SHP77 (cell line): ENCODE measurements at places on chromosomes 6 and 20.
A peak's percentile ranks its signal among the peaks of the same experiment; 100 is the strongest.

GRCh38 chr20:49559411-49560081 lies 8.4 kb downstream of the PTGIS start:
- DNase-seq: no peak

DNA sequence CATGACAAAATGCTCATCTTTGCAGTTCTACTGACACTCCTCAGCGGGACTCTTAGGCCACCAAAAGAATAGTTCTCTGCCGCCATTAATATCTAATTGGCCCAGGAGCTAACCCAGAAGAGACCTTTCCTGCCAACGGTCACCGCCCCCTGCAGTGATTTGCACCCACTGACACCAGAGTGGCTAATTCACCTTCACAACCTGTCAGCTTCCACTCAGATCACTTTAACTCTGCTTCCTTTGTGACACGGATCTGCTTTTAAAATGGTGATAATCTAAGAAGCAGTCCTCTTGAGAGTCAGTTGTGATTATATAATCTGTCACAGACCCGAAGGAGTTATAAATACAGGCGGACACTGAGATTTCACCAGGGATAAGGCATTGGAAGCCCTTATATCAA lies 172.8 kb downstream of the FRK start:
- no peak for DNase-seq

- DNase-seq: no peak
These were observed 42.2 kb downstream of the VSTM2L start for GRCh38 chr20:37945091-37945547.

DNA sequence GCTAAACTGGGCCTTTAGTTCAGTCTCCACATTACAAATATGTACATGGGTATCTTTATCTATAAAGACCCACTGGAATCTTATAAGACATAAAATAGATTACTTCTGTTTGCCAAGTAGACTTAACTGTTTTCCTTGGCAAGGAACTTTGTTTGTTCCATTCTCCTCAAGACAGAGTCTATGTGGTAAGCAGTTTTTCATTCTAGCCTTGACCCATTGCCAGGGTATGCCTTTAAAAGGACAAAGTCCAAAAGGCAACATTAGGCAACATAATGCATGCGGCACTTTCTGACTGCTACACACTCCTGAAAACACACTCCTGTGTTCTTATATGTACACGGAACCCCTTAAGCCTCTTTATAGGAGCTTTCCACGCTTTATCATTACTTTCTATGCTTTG lies 20.4 kb downstream of the VNN1 start:
- no peak for DNase-seq

DNA sequence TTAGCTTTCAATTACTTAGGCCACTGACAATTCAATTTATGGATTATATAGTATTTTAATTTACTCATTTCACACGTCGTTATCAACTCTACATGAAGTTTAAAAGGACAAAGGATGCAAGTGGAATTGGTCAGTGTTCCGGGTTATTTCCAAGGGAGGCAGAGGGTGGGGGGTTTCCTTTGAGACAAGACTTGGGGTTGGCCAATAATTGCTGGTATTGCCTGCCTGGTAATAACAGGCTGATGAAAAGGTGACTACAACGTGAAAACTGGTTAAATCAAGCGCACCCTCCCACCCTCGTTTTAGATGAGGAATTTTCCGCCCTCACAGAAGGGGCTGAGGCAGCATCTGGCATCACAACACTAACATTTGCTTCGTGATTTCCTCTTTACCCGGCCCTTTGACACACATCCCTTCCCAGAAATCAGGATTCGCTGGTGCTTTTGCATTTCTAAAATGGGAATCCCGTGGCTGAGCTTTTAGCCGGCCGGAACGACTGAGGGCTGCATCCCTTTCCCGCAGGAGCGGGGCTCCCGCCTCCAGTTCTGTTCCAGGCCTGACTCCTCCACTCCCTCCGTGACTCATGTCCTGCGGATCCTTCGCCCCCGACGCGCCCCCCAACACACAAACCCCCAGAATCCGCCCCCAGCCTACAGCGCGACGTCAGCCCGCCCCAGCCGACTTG lies 999 bp upstream of the PIM1 start:
- DNase-seq: peak; percentile 47

DNA sequence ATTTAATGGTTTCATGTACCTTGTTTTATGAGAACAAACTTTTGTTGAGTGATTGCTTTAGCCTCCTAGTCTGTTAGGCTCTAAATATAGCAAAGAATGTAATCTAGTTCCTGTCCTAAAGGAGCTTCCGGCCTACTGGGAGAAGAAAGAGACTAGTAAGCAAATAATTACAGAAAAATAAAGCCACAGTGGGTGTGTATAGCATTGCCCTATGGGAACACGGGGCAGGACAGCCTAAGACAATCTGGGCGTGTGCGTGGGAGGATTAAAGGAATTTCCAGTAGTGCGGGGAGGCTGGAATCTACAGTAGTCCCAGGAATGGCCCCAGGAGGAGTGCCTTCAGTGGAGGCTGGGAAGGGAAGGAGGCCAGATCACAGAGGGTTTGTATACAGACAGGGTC lies 98.1 kb upstream of the AKAP12 start:
- DNase-seq: no peak

DNA sequence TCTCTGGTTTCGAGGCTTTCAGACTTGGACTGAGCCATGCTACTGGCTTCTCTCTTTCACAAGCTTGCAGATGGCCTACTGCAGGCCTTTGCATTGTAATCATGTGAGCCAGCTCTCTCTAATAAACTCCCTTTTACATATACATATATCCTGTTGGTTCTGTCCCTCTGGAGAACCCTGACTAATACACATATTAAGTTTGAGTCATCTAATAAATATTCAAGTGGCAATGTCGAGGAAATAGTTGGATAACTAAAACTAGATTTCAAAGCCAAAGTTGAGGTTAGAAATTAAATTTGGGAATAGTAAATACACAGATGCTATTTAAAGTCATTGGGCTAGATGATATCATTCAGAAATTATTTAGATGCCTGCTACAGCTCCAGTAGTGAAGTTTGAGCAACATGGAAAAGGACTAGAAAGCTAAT lies 1343.4 kb downstream of the GRIK2 start:
- no peak for DNase-seq

- DNase-seq: no peak
These were observed 11.7 kb upstream of the NT5DC1 start for GRCh38 chr6:116088946-116089345.

DNA sequence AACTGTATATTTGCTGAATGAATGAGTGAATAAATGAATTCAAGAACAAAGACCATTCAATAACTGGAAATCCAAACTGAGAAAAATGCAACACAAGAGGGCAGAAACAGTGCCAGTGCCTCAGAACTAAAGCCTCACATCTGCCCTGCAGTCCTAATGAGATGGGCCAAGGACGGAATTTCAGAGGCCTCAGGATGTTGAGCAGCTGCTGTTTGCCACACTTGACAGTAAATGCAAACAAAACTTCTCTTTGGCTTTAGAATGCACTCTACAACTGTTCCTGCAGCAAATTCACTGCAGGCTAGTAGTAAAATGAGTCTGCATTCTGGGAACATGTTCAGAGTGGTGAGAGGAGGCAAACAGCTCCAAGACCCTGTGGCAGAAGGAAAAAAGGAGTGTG lies 177.6 kb upstream of the LRFN2 start:
- DNase-seq: peak; percentile 42

DNA sequence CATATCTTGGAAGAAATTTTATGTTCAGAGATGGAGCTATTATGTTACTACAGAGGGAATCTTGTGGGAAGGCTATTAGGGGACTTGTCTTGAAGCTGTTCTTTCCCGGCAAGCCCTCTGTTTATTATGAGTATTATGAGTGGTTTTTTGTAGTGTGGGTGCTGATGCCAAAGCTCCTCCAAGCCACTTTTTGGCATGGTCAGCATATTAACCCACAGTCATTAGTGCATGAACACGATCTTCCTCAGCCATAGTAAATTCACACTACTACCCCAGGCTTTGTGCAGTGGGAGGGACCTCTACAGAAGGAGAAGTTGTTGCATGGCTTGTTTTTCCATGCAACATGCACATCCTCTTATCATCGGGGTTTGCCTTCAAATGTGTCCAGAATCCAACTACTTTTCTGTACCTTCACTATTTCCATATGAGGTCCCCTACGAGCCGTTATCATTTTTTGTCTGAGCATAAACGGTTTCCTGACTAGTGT lies 6.5 kb upstream of the BMP6 start:
- no peak for DNase-seq

DNA sequence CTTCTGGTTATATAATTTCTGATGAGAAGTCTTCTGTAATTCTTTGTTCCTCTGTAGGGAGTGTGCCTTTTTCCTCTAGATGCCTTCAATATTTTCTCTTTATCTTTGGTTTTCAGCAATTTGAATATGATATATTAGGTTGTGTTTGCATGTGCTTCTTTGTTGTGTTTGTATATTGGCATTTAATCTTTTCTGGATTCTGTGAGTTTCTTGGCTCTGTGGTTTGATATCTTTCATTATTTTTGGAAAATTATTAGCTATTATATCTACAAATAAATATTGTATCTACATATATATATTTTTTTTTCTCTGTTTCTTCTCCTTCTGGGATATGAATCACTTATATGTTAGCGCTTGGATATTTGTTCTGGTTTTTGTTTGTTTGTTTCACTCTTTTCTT lies 9.1 kb upstream of the DBNDD2 start:
- DNase-seq: no peak

DNA sequence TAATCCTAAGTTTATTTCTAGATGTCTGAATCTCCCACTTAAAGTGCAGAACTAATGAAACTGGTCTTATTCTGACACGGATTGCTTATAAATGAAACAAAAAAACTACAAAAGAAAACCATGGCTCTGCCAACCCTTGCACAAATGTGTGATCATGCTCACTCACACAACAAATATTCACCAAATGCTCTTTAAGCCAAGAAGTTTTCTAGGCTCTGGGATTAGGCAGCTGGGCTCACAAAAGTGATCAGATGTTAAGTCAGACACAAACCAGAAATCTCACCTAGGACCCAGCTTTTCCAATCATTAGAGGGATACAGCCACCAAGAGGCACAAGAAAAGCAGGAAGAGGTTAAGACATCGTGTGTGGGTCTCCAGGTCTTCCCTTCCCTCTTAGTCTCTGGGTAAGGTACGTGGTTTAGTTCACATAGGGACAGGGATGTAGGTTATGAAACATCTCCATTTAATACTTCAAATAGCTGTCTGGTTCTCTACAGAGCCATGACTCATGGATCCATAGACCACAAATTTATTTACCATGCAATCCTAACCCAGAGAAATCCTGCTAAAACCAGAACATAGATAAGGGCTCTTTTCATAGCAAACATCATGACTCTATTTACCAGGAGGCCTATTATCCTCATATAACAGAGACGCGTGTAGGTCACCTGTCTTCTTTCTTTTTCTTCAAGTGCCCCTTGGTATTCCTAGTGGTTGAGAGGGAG lies 165.2 kb downstream of the WDR27 start:
- no peak for DNase-seq

- DNase-seq: no peak
These were observed 8.8 kb downstream of the PDRG1 start for GRCh38 chr20:31943052-31943471.

DNA sequence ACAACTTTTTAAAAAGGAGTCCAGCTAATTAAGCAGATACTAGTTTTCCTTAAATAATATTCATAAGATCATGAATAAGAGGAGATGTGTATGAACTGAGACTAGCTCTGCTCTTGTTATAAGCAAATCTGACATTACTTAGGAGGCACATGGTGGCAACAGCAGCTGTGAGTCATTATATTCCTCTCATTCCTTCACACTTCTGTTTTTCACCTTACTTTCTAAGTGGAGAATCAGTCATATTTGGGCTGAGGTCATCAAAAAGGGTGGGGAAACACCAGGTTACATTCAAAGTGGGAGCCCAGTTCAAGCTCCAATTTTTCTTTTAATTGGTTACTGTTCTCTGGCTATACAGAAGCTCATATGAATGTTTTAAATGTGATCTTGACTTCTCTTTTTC lies 6.0 kb upstream of the RIPPLY2 start:
- DNase-seq: no peak

DNA sequence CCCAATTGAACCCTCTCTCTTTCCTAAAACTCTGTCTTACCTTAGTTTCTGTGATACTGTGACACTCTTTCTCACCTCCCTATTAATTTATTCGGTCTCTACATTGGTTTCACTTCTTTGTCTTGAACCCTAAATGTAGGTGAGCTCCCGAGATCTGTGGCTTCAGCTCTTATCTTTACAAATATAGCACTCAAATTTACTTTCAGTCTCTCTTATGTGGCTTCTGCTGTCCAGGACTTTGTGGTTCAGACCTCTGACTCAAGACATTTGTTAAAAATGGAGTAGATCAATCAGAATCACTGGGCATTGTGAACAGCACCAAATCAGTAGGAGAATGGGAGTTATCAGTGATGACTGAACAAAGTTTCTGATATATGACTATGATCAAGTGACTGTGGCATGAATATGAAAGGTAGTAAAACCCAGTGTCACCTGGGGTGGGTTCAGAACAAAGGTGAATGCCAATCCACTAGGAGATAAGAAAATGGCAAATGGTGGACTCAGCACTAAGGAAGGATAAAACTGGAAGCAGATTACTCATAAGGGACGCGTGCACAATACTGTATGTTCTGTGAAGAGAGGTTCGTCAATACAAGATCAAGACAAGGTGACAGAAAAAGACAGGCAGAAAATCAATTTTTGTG lies 27.2 kb downstream of the IL17F start:
- DNase-seq: no peak

- peak; percentile 63 for DNase-seq
These were observed 438.4 kb upstream of the SPTLC3 start for GRCh38 chr20:12570371-12570770.

DNA sequence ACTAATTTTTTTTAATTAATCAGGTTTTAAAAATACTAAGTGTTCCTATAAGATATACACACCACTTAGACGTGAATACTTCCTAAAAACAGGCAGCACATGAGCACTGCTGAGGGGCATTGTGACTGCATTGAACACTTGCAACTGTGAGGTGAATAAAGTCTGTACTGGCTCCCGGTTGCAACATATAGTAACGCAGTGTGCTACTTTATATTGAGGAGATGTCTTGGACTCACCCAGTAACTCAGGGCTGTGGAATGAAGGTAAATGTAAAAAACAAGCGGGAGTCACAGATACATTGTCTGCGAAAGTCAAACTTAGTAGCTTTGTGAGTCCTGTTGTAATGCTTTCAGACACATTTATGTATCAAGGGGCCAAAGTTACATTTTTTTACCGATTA lies 17.0 kb upstream of the HLA-A start:
- no peak for DNase-seq

DNA sequence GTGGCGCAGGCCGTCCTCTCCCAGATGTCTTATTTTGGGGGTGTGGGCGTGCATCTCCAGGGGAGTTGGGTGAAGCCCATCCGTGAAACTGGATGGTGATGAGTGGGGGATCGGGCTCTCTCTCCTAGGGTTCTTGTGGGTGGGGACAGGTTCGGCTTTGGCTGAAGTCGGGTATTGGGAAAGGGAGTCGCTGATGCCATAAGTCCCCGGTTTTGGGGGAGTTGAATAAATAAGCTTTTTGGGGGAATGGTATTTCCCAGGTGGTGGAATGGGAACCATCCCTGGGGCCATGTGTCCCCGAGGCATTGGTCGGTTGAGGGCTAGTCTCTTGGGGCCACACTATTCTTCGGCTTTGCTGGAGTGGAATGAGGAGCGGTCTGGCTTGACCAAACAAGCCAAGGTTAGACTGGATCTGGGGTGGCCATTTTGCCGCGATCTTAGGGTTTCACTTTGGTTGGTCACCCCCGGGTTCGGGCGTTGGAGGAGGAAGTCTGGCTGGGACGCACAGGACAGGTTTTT lies 481 bp downstream of the ZNF133 start:
- DNase-seq: no peak
